ENCODE measurements at places on chromosomes 2 and 18.

DNA sequence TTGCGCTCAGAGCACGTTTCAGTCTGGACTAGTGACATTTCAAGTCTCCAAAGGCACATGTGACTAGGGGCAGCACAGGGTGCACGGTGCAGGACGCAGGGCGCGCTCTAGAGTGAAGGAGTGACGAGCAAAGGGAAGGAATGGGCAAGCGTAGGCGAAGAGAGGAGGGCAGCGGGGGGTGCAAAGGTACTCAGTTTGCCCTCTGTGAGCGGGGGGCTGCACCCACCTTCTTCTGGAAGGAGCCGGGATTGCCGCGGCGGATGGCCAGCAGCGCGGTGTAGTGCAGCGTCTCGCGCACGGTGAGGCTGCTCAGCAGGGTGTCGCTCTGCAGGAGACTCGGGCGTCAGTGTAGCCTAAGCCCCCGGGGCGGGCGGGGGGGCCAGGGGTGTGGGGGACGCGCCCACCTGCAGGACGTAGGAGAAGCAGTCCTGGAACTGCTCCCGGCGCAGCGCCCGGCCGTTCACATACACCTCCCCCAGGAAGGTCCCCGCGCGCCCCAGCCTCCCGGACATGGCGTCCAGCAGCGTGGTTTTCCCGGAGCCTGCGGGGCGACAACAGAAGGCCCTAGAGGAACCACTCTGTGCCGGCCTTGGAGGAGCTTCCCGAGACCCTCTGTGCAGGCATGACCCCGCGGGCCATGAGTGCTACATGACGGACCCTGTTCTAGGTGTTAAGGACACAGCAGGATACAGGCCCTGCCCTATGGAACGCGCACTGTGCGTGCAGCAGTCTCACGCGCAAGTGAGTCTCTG, 6.9 kb downstream of the ABCG5 start:
- DNase-seq, result no peak

GRCh38 chr2:152861349-152861942, 143.0 kb downstream of the ARL6IP6 start:
- DNase-seq, result no peak

DNA sequence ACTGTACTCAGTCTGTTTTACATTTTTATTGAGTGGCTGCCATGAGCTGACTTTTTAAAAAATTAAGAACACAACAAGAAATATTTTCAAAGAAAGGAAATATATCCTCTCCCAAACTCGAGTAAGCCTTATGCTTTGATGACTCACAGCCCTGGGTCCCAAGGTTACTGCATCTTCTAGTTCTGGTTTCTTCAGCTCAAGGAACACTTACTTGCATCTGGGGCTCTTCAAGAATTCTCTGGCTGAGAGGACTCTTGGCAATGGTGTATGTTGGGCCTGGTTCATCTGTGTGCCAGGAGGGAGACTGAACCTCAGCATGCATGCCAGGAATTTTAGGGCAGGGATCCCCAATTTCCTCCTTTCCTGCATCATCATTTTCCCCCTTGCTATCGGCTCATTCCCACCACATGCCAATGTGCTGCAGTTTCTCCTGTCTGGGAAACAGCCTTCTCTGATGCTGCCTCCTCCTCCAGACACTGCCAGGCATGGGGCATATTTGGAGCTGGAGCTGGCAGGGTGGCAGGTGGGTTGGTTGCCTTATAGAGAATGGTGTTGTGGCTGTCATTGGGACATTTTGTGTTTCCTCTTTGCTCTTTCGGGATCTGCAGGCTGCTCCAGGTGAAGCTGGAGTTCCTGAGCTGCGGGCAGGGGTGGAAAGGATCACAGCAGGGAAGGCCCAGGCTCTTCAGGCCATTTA, 192.2 kb upstream of the HS6ST1 start:
- no peak for DNase-seq

GRCh38 chr2:204840504-204840903, 295.2 kb downstream of the PARD3B start:
- no peak for DNase-seq

- no peak for DNase-seq
These were observed 40.1 kb downstream of the KCNF1 start for GRCh38 chr2:10951558-10952414.

GRCh38 chr2:176482107-176482506, 212.9 kb downstream of the MTX2 start:
- no peak for DNase-seq

DNA sequence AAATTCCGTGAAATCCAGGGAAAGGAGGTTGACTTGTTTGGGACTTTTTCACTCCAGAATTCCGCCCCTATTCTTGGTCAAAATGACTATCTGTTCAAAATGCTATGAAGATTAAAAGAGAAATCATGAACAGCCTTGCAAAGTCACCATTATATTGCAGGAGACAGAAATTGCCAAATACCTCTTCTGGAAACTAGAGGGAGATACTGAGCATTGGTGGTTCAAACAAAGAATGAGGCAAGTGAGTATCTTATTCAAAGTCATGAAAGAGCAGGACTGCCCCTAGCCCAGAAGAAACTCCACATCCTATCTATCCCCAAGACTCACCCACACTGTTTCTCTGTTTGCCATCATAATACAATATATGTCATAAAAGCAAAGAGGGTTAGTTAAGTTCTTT, 862.3 kb upstream of the POU3F3 start:
- no peak for DNase-seq

DNA sequence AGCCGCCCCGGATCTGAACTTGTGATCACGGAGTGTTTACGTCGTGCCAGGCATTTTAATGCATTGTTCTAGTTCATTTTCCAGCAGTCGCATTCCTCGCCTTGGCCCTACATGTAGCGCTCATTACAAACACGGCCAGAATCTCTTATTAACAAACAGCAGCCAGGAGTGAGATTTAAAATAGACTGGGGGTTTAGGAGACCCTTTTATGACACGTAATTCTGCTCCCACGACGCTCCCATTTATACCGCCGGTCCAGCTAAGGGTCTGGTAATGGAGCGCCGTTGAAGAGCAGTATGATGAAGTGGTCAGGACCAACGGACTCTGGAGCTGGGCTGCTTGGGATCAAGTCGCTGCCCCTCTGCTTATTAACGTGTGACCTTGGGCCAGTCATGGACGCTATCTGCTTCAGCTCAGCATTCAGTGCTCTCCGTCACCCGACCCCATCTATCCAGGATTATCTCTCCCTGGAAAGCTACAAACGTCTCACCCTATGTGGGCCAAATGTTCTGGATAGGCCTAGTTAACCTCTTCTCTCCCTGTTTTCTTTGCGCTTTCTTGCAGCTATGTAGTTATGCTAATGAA, 745 bp downstream of the MSH2 start:
- DNase-seq, result no peak

DNA sequence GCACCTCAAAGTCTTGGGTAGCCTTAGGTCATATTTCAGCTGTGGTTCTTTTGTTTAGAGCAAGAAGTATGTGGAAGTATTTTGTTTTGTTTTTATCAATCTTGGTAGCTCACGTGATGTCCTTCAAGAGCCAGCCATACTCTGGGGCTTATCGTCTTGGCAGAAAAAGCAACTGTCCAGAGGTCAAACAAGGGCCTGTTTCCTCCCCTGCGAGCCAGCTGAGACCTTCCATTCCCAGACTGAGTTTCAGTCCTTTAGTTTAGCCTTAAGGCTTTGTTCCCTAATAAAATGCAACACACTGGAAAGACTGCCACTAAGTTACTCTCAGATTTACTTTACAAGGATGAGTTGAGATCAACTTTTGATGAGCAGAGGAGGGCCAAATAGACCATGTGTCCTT, 63.5 kb downstream of the TXNL1 start:
- no peak for DNase-seq

DNA sequence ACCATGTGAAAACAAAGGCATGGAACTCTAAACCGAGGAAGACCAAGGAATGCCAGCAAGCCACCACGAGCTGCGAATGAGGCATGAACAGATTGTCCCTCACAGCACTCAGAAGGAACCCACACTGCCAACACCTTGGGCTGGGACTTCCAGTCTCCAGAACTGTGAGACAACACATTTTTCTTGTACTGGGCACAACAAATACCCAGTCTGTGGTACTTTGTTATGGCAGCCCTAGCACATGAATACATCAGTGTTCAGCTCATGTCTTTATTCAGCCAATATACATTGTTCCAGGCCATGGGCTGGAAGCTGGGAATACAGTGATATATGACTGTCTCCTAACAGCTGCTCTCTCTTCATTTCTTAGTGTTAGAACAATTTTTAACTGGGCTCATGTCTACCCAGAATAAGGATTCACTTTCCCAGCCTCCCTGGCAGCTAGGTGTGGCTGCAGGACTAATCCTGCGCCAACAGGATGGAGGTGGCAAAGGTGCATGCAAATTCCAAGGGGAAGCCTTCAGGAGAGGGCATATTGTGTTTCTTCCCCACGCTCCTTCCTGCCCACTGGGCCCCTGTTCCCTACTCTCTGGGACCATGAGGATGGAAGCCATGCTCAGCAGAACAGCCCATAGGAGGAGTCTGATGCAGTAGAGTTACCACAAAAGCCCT, 59.6 kb downstream of the STPG4 start:
- DNase-seq, result no peak

DNA sequence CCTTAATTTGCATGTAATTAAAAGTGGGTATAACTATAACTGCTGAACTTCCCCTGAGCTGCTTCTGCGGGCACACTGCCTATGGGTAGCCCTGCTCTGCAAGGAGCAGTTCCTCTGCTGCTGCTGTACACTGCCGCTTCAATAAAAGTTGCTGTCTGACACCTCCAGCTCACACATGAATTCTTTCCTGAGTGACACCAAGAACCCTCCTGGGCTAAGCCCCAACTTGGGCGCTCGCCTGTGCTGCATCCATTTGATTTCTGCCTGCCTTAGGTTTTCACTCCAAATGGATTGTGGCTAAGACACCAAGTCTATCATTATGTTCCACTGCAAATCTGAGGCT, 215.7 kb downstream of the ANAPC1 start:
- DNase-seq, result no peak

GRCh38 chr2:221437056-221437455, 135.0 kb downstream of the EPHA4 start:
- DNase-seq, result no peak

All from CD4-positive, alpha-beta memory T cell (primary cell).